ENCODE measurements at places on chromosomes 5 and 9.

DNA sequence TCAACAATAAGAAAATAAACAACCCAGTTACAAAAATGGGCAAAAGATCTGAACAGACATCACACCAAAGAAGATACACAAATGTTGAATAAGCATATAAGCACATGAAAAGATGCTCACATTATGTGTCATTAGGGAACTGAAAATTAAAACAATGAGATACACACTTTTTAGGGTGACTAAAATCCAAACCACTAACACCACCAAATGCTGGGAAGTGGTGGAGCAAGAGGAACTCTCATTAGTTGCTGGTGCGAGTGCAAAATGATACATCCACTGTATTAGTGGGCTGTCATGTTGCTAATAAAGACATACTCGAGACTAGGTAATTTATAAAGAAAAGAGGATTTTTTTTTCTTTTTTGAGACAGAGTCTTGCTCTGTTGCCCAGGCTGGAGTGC, 329.1 kb downstream of the TMEM38B start:
- DNase-seq = no peak

DNA sequence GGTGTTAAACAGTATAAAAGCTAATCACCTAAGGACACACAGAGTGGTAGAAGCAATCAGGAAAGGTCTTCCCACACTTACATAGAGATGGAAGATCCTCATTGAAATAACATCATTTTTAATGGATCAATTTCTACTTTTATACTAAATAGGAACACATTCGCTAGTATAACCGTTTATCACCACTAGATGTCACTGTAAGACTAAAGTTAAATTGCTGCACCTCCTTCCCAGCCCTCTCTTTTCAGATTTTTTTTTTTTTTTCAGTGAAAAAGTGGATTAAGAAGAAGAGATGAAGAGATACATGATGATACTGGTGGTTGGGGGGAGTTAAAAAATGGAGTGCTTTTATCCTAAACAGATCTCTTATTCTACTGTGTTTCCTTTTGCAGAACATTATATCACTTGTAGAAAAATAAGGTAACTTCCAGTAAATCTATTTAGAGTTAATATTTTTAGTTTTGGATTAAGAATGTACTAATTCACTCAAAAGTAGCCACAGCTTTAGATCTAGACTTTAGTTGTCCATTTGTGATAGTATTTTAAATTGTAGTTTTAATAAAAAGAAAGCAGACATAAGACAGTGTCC, 116.9 kb upstream of the ARRDC3 start:
- peak; percentile 45 for DNase-seq

GRCh38 chr9:29062446-29062845, 1489.2 kb upstream of the C9orf72 start:
- no peak for DNase-seq

DNA sequence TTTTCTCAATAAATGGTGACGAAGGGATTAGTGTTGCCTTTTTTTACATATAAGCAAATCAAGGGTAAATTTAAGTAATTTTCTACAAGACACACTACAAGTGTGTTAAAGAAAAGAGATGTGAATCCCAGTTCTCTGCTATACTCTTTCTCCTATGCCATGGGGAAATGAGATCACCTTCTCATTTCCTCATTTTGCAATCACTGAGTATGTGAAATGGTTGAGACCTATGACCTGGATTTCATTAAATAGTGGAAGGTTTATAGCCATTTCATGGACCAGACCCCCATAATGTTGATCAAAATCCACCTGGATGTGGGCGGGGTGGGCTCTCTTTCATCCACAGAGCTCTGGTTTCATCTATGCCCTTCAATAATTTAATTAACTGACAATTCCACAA, 66.9 kb upstream of the SLIT3 start:
- no peak for DNase-seq

DNA sequence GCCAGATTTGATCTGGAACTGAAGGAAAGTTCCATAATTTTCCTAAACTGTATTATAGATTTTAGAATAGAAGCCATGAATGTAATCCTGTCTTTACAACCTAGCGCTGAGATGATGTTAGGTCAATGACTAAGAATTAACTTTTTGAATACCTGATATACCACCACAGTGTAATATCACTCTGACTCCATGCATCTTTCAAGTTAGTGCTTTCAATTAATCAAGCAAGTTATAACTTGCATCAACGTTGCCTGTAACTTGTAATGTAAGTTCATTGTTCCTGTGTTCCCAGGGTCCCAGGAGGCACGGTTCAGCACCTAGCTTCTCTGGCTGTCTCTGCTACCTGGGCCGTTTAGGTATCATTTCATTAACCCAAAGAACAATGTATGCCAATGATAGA, 139.3 kb downstream of the CSNK1G3 start:
- no peak for DNase-seq

GRCh38 chr5:68875351-68875750, 218.5 kb upstream of the SLC30A5 start:
- DNase-seq = no peak

DNA sequence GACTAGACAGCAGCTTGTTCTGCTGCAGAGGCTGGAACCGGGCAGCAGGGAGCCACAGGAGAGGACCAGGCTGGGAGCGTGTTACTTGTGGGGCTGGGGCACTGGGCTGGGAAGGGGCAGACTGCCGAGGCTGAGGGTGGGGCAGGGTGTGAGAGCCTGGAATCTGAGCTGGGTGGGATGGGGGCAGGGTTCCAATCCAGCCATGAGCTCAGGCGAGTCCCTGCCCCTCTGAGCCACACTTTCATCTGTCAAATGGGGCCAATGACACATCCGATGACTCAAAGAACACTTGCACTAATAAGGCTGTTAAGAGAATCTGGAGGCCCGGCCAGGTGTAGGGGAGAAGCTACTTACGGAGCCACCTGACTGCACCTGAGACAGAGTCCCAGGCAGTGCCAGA, 18.7 kb upstream of the WDR38 start:
- peak; percentile 41 for DNase-seq

GRCh38 chr5:138316355-138316754, 15.2 kb downstream of the CDC25C start:
- DNase-seq = no peak

DNA sequence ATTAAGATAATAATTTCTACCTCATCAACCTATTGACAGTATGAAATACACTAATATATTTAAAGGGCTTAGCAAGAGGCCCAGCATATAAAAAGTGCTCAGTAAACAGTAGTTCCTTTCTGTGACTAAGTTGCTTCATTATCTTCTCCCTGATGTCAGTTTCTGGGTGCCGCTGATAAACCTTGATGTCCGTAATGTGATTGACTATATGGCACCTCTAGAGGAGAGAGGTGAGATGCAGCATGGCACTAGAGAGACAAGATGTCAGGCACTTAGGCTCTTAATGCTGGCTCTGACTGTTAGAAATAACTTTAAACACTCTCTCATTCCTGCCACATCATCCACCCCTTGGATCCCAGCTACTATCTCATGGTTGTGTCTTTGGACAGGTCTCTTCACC, 455.9 kb upstream of the KLF4 start:
- DNase-seq = no peak

DNA sequence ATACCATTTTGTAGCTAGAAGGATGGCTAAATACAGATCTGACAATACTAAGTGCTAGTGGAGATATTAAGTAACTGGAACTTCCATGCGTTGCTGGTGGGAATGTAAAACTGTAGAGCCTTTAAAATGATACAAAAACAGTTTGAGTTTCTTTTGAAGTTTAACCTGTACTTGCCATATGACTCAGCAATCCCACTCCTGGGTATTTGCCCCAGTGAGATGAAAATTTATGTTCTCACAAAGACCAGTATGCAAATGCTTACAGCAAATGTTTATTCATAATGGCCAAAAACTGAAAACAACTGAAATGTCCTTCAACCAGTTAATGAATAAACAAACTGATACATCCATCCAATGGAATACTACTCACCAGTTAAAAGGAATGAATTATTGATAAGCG, 137.3 kb downstream of the SLC12A2 start:
- DNase-seq = no peak

DNA sequence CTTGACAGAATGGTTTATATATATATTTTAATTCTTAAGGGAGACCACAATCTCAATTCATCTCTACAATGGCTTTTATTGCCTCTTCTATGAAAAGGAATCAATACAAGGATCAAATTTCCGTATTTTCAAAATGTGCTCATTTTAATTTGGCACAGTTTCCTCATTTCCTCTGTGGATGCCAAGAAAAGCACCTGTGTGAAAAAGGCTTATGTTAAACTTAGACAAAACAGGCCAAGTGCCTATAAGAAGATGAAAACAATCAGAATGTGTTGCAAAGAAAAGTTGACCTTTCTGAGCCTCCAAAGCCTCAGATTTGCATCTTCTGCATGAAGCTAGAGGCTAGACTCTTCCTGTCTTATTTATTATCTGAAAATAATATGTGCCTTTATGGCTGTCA, 173.7 kb upstream of the SLC12A2 start:
- no peak for DNase-seq

GRCh38 chr5:160799184-160799583, 52.8 kb downstream of the ATP10B start:
- no peak for DNase-seq

DNA sequence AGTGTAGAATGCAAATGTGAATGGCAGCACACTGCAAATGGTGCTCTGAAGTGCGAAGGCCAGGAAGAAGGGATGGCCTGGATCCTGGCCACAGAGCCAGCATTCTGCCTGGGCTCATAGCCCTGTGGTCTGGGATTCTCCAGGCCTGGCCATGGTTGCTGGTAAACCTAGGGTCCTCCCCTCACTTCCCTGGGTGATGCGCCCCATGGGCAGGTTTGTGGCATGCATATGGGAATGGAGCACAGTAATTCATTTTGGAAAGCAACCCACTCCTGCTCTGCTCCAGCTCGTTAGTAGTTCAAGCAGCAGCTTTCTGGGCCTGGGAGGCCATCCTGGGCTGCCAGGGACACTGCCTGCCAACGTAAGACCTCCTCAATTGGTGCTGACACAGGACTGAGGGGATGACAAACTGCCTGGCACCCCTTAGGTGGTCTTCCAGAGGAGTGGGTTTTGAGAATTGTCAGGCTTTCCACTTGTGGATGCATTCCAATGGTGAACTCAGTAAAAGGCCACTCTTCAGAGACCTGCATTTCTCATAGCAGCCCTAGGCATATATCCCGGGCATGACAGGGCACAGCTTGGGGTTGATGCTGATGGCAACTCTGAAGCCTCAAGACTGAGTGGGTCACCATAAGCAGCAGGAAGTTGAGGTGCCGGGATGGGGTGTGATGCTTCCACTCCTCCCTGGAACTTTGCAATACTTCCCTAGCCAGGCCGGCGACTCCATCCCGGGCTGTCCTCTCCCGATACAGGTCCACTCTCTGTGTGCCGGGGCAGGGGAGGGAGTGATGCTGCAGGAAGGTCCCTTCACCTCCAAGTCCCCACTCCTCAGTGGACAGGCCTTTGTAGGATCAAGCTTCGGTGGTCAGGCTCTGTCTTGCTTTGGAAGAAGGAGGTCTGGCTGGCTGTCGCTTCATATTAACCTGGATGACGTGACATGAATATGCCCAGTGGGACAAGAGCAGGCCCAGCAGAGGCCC, 1.2 kb upstream of the SLC25A48 start:
- DNase-seq = no peak

DNA sequence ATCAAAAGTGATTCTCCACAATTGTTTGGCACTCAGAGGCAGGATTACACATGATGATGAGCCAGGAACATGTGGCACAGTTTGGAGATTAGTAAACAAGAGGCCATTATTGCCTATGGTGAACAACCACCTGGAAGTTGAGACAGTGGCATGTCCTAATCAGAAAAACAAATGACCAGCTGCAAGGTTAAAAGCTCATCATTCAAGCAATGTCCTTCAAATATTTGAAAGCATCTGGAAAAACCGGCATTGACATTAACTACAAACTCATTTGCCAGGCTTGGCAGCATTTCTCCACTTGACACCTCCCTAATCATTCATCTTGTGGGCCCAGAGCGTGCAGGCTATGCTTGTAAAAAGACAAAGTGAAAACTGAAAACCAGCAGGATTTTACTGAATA, 80.6 kb upstream of the MEGF10 start:
- DNase-seq = no peak
